ENCODE measurements at places on chromosomes 16 and 17. TPM values are rescaled to one million over a fixed set of nuclear protein-coding genes. Genes with fewer than 3 reads are reported as not detected.
A peak's percentile ranks its signal among the peaks of the same experiment; 100 is the strongest.

GRCh38 chr16:88468275-88469129, 15.4 kb downstream of the ZFPM1 start:
- no peaks in the 10 kb centered on the region for H3K4me1 ChIP-seq
- peak; percentile 83 for DNase-seq
- H3K4me3 ChIP-seq: no peak overlapping the region
- H3K36me3 ChIP-seq: no peaks in the 10 kb centered on the region
- no peak overlapping the region for H3K27ac ChIP-seq
- H3K27me3 ChIP-seq: no peaks in the 10 kb centered on the region

DNA sequence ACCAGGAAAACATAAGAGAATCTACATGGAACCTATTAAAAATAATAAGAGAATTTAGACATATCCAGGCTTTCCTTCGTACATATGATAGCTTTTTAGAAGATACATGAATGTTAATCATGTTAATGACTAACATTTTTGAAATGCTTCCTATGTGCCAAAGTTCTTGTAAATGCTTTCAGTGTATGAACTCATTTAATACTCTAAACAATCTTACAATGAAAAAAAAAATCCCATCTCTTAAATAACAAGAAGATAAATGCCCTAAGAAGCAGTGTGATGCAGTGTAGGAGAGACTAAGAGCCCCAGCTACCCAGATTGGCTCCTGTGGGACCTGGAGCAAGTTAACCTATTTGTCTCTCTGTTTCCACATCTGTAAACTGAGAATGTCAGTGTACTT, 220.4 kb upstream of the MYOCD start:
- no peak overlapping the region for H3K27ac ChIP-seq
- H3K4me1 ChIP-seq: no peaks in the 10 kb centered on the region
- no peak overlapping the region for H3K4me3 ChIP-seq
- H3K27me3 ChIP-seq: no peaks in the 10 kb centered on the region
- no peak for DNase-seq
- H3K36me3 ChIP-seq: no peaks in the 10 kb centered on the region

DNA sequence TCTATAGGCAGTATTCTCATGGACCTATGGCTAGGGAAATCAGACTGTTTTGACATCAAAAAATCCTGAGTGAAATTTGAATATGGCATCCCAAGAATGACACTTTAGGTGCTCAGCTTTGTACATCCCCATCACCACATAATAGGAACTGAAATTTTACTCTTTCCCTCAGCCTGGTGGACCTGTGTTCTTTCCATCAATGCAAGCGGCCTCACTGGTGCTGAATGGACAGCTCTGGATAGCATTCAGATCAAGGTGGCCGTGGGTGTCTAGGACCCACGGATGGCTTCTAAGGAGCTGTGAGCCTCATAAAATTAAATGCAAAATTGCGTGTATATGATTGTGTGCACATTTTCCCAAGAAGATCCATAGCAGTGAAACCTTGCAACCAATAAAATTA, 152.6 kb downstream of the MAP2K6 start:
- no peaks in the 10 kb centered on the region for H3K36me3 ChIP-seq
- no peaks in the 10 kb centered on the region for H3K4me1 ChIP-seq
- H3K27ac ChIP-seq: no peak overlapping the region
- peak; percentile 22 for DNase-seq

- no peak for DNase-seq
- no peak overlapping the region for H3K27ac ChIP-seq
- H3K36me3 ChIP-seq: no peaks in the 10 kb centered on the region
- H3K27me3 ChIP-seq: peaks cover 16% of the 10 kb centered on the region
- peaks cover 9% of the 10 kb centered on the region for H3K4me1 ChIP-seq
- H3K4me3 ChIP-seq: no peak overlapping the region
These were observed 99.2 kb downstream of the GOSR1 start for GRCh38 chr17:30576326-30576861.

The PCYT2 gene
- 26.8 TPM for total RNA-seq

- no peaks in the 10 kb centered on the region for H3K36me3 ChIP-seq
- H3K27me3 ChIP-seq: no peaks in the 10 kb centered on the region
- H3K4me1 ChIP-seq: peaks cover 9% of the 10 kb centered on the region
- no peak overlapping the region for H3K27ac ChIP-seq
- no peak overlapping the region for H3K4me3 ChIP-seq
These were observed 214.1 kb downstream of the HS3ST3B1 start for GRCh38 chr17:14514973-14515372.

The ATP2A1 gene
- 1.7 TPM for total RNA-seq

DNA sequence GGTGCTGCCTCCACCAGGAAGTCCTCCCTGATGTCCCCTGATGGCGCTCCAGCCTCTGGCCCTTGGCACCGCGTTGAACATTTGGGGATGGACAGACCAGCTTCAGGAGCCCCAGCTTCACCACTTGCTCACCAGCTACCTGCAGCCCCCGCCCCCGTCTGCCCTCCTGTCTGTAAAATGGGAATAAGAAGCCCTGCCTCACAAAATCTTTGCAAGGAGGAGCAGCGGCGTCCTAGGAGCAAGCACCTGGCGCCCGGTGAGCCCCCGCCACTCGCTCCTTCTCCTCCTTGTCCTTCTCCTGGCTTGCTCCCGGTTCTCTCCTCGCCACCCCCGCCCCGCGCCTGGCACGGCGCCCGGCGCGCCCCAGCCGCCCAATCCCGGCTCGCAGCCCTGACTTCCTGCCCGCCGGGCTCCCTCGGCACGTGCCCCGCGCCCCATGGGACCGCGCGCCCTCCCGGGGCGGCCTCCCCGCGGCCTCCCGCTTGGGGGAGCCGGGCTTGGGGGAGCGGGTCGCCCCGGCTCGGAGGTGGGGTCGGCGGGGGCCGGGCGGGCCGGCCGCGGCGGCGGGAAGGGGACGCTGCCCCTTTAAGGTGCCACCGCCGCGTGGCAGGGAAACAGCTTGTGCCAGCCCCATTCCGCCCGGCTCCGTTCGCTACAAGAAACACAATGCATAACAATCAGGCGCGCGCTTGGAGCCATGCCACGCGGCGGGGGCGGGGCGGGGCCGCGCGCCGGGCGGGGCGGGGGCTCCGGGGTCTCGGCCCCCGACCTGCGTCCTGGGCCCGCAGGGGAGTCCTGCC, 9.1 kb upstream of the PPP1R1B start:
- H3K36me3 ChIP-seq: no peaks in the 10 kb centered on the region
- peak; percentile 73 for DNase-seq
- peaks cover 6% of the 10 kb centered on the region for H3K4me1 ChIP-seq
- H3K27me3 ChIP-seq: peaks cover 26% of the 10 kb centered on the region

GRCh38 chr16:81286190-81286589, 28.6 kb upstream of the GAN start:
- no peak overlapping the region for H3K4me3 ChIP-seq
- no peak overlapping the region for H3K27ac ChIP-seq
- no peaks in the 10 kb centered on the region for H3K27me3 ChIP-seq
- H3K4me1 ChIP-seq: no peaks in the 10 kb centered on the region

GRCh38 chr16:84581158-84581557, 36.7 kb downstream of the COTL1 start:
- H3K27me3 ChIP-seq: no peaks in the 10 kb centered on the region
- H3K4me1 ChIP-seq: no peaks in the 10 kb centered on the region
- no peak overlapping the region for H3K27ac ChIP-seq
- no peak for DNase-seq
- peaks cover 30% of the 10 kb centered on the region for H3K36me3 ChIP-seq
- no peak overlapping the region for H3K4me3 ChIP-seq

- no peak overlapping the region for H3K4me3 ChIP-seq
- no peaks in the 10 kb centered on the region for H3K27me3 ChIP-seq
- H3K36me3 ChIP-seq: no peaks in the 10 kb centered on the region
- H3K4me1 ChIP-seq: no peaks in the 10 kb centered on the region
These were observed 283.5 kb downstream of the C16orf95 start for GRCh38 chr16:87033541-87034300.

GRCh38 chr17:37570527-37571093, 38.6 kb downstream of the SYNRG start:
- no peaks in the 10 kb centered on the region for H3K27me3 ChIP-seq
- peaks cover 10% of the 10 kb centered on the region for H3K4me1 ChIP-seq
- DNase-seq: peak; percentile 90
- no peak overlapping the region for H3K4me3 ChIP-seq

- no peak for DNase-seq
- H3K4me3 ChIP-seq: no peak overlapping the region
- H3K4me1 ChIP-seq: no peaks in the 10 kb centered on the region
- peaks cover 40% of the 10 kb centered on the region for H3K27me3 ChIP-seq
These were observed 64.7 kb downstream of the ABCC12 start for GRCh38 chr16:48091117-48091516.

- H3K36me3 ChIP-seq: no peaks in the 10 kb centered on the region
- H3K27ac ChIP-seq: no peak overlapping the region
- no peak overlapping the region for H3K4me3 ChIP-seq
These were observed 8.4 kb downstream of the TSPOAP1 start for GRCh38 chr17:58320163-58320558.

The HS3ST3B1 gene
- 3.8 TPM for total RNA-seq

DNA sequence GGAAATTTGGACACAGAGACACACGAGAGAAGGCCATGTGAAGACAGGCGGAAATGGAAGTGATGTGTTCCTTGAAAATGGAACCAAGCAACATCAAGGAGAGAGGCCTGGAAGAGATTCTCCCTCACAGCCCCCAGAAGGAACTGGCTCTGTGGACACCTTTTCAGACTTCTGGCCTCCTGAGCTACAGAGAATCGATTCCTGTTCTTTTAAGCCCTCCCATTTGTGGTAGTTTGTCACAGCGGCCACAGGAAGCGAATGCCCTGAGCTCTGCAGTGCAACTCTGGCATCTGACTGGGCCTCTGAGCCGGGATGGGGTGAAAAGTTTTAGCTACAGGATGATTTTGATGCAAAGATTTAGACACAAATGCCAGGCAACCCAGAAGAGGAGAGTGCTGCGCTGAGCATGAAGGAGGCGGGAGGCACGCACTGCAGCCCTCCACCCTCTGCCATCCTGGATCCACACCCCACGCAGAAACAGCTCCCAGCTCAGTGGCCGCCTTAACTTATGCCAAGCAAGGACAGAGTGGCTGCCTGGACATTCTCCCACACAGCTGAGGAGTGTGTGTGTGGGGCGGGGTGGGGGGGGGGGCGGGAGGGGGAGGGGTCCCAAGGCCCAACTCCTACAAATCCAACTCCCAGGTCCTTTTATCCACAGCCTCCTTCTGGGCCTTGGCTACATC, 2.2 kb downstream of the TIMP2 start:
- no peak overlapping the region for H3K27ac ChIP-seq
- H3K4me1 ChIP-seq: peaks cover 28% of the 10 kb centered on the region
- no peaks in the 10 kb centered on the region for H3K27me3 ChIP-seq
- peak overlapping the region; percentile 73 for H3K4me3 ChIP-seq

GRCh38 chr17:46020023-46020761, 21.1 kb downstream of the STH start:
- no peak overlapping the region for H3K4me3 ChIP-seq
- H3K27ac ChIP-seq: no peak overlapping the region
- H3K4me1 ChIP-seq: no peaks in the 10 kb centered on the region
- H3K36me3 ChIP-seq: peaks cover 12% of the 10 kb centered on the region
- no peak for DNase-seq
- H3K27me3 ChIP-seq: no peaks in the 10 kb centered on the region

- H3K27ac ChIP-seq: no peak overlapping the region
- no peaks in the 10 kb centered on the region for H3K27me3 ChIP-seq
- H3K36me3 ChIP-seq: no peaks in the 10 kb centered on the region
- H3K4me3 ChIP-seq: no peak overlapping the region
- DNase-seq: no peak
These were observed 42.3 kb upstream of the CCNF start for GRCh38 chr16:2386990-2387389.

- no peak overlapping the region for H3K4me3 ChIP-seq
- no peaks in the 10 kb centered on the region for H3K27me3 ChIP-seq
- H3K4me1 ChIP-seq: peaks cover 13% of the 10 kb centered on the region
- H3K36me3 ChIP-seq: no peaks in the 10 kb centered on the region
- H3K27ac ChIP-seq: no peak overlapping the region
- DNase-seq: peak; percentile 69
These were observed 175.3 kb downstream of the UTP18 start for GRCh38 chr17:51435641-51436091.

The FBXO39 gene
- 1.7 TPM for total RNA-seq

- peaks cover 5% of the 10 kb centered on the region for H3K36me3 ChIP-seq
- no peak overlapping the region for H3K4me3 ChIP-seq
- no peak overlapping the region for H3K27ac ChIP-seq
- no peak for DNase-seq
- no peaks in the 10 kb centered on the region for H3K27me3 ChIP-seq
These were observed 8.2 kb upstream of the CIITA start for GRCh38 chr16:10868596-10869469.

- H3K27ac ChIP-seq: no peak overlapping the region
- H3K36me3 ChIP-seq: no peaks in the 10 kb centered on the region
These were observed 513 bp downstream of the ADAM11 start for GRCh38 chr17:44759086-44759915.
